ENCODE measurements at places on chromosomes 1 and 21.

DNA sequence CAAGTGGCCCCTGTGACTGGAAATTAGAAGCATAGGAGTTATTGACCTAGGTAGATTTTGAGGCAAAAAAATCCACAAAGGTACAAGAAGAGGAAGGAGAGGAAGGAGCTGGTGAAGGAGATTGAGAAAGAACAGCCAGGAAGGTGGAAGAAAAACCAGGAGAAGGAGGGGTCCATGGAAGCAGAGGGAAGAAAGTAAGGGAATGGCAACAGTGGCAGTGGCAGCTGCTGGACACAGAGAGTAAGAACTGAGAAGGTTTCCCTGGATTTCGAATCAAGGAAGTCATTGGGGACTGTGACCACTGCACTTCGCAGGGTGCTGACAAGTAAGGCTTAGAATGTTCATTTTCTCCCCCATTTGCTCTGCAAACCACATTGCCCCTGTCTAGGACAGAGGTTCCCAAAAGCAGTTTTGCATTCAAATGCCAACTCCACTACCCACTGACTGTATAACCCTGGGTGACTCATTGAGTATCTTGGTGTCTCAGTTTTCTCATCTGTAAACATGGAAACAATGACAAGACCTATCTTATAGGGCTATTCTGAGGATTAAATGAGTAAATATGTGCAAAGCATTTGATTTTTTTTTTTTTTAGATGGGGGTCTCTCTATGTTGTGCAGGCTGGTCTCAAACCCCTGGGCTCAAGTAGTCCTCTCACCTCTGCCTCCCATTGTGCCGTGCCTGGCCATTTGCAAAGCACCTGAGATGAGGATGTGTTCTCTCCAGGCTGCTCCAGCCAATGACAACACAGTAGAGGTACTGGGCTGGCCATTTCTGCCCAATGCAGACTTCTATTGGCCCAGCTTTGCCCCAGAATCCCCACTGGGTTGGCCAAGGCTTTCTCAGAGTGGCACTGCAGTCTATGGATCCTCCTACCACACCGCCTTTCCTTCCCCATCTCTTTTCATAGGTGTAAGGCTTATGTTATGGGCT lies 9.3 kb upstream of the CAPN2 start:
- DNase-seq: no peak

GRCh38 chr1:30771005-30771404 lies 13.4 kb upstream of the LAPTM5 start:
- no peak for DNase-seq

GRCh38 chr1:182687361-182687760 lies 3.0 kb upstream of the RGS8 start:
- no peak for DNase-seq

GRCh38 chr21:42973309-42973990 lies 912 bp upstream of the PKNOX1 start:
- no peak for DNase-seq

GRCh38 chr1:116316373-116316772 lies 56.7 kb upstream of the ATP1A1 start:
- DNase-seq: no peak

GRCh38 chr1:158329300-158329699 lies 2.0 kb downstream of the CD1B start:
- no peak for DNase-seq

GRCh38 chr1:219566951-219567947 lies 45.7 kb downstream of the ZC3H11B start:
- no peak for DNase-seq

- DNase-seq: no peak
These were observed 294.0 kb upstream of the C1orf87 start for GRCh38 chr1:60367532-60367931.

- DNase-seq: no peak
These were observed 974 bp upstream of the FNBP1L start for GRCh38 chr1:93446837-93447451.

GRCh38 chr1:86502721-86503405 lies 34.1 kb downstream of the CLCA1 start:
- no peak for DNase-seq

GRCh38 chr1:189499736-189500135 lies 977.9 kb downstream of the BRINP3 start:
- DNase-seq: no peak

GRCh38 chr1:99751877-99752504 lies 14.4 kb downstream of the FRRS1 start:
- no peak for DNase-seq

GRCh38 chr1:27086026-27086425 lies 68.9 kb downstream of the SLC9A1 start:
- no peak for DNase-seq

DNA sequence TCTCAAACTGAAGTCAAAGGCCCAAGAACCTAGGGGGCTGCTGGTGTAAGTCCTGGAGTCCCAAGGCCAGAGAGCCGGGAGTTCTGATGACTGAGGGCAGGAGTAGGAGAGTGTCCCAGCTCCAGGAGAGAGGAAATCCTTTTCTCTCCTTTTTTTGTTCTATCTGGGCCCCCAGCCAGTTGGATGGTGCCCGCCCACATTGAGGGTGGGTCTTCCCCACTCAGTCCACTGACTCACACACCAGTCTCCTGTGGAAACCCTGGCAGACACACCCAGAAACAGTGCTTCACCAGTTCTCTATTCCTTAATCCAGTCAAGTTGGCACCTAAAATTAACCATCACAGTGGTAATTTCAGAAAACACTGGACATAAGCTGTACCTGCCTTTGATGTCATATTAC lies 12.7 kb upstream of the WDR26 start:
- DNase-seq: no peak

DNA sequence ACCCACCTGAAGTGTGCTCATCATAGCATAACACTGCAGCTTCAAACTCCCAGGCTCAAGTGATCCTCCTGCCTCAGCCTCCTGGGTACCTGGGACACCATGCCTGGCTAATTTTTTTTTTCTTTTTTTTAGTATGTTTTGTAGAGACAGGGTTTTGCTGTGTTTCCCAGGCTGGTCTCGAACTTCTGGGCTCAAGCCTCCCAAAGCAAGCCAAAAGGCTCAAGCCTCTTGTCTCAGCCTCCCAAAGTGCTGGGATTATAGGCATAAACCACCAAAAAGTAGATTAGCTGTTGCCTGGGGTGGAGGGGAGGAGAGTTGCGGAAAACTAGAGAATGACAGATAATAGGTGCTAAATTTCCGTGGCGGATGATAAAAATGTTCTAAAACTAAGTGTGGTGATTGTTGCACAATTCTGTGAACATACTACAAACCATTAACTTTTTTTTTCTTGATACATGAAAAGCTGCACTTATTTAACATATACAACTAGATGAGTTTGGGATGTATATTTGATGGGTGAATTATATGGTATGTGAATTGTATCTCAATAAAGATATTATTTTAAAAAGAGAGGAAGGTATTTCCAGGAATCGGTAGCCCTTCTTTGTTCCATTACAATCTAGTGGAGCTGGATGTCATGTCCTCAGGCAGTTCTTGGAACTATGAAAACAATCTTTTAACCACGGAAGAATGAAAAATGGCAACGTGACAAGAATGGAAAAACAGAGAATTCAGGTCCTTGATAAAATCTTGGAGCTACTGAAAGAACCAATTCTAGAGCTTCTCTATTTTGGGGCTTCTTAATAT lies 27.3 kb upstream of the MED18 start:
- no peak for DNase-seq

DNA sequence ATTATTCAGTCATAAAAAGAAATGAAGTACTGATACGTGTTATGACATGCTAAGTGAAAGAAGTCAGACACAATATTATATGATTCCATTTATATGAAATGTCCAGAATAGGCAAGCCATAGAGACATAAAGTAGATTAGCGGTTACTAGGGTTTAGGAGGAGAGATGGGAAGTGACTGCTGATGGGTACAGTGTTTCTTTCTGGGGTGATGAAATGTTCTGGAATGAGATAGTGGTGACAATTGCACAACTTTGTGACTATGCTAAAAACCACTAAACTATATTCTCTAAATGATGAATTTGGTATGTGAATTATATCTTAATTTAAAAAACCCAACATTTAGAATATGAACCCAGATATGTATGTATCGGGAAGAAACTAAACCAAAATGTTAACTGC lies 27.6 kb downstream of the IPP start:
- no peak for DNase-seq

DNA sequence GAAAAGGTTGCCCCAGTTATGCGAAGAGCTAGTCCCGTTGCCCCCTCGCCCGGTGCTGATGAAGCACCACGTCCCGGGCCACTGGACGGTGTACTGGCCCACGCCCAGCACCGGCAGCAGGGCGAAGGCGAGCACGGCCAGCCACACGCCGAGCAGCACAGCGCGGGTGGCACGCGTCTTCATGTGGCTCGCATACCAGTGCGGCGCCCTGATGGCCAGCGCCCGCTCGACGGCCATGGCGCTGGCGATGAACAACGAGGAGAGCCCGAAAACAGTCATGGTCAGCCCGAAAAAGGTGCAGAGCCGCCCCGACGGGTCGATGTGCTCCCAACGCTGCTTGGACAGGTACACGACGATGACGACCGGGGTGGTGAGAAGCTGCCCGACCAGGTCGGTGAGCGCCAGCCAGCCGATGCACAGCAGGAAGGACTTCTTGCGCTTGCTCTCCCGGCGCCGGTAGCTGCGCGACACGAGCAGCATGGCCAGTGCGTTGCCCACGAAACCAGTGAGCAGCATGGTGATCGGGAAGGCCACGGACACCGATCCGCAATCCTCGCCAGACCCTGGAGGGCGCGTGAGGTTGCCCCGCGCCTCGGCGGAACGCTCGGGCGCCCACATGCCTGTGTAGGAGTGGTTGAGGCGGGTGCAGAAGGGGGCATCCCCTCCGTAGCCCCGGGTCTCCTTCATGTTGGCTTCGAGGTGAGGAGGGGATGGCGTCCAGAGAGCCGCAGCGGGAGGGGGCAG lies 553 bp downstream of the PTGER3 start:
- no peak for DNase-seq

- DNase-seq: no peak
These were observed 20.4 kb downstream of the DENND2D start for GRCh38 chr1:111179968-111180533.

GRCh38 chr1:10973552-10973951 lies 38.9 kb upstream of the TARDBP start:
- DNase-seq: no peak

DNA sequence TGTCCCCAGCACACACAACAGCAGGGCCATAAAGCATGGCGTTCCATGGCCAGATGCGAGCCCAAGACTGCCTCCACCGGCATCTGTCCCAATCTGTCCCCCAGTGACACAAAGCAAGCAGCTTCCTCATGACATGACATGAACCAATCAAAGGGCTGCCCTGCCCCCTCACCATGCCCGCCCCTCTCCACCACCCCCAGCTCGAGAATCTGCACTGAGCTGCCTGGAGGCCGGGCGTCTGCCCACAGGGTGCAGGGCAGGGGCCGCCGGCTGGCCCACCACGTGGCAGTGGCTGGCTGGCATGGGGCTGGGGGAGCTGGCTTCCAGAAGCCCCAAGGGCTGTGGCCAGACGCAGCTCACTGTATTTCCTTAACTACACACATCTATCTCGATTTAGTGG lies 27.8 kb downstream of the WNT9A start:
- DNase-seq: no peak

DNA sequence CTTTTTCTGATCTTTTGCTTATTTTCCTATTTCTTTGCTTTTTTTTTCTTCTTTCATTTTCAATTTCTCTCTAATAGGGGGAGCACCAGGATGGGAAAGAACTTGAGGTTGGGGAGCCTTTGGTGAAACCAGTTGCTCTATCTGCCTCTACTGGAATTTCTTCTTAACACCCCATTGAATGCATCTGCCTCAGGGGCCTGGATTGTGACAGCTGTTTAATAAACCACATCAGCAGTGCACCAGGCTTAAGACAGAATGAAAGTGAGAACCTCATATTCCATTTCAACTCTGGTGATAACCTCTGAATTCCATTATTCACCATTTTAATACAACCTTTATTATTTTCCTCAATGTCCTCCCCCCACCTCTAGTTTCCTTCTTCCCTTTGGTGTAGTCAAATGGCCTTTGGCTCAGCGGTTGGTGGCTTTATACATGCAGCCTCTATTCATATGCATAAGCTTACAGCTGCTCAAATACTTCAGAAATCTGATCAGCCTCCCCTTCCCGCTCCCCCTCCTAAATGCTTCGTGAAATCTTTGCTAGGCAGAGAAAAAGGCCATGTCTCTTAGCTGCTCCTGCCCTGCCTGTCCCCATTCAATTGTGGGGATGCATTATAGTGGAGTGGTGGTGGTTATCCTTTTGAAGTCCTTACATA lies 537.3 kb upstream of the PLXNA2 start:
- no peak for DNase-seq

GRCh38 chr1:190175320-190175719 lies 302.3 kb downstream of the BRINP3 start:
- no peak for DNase-seq

All from stimulated activated CD4-positive, alpha-beta T cell treated with anti-CD3 and anti-CD28 coated beads, Interleukin-1b, Interleukin-23, amount 100 ng/mL, for 1 hour (primary cell).